ENCODE measurements at places on chromosomes 2 and 18. TPM values are rescaled to one million over a fixed set of nuclear protein-coding genes. Genes with fewer than 3 reads are reported as not detected.

DNA sequence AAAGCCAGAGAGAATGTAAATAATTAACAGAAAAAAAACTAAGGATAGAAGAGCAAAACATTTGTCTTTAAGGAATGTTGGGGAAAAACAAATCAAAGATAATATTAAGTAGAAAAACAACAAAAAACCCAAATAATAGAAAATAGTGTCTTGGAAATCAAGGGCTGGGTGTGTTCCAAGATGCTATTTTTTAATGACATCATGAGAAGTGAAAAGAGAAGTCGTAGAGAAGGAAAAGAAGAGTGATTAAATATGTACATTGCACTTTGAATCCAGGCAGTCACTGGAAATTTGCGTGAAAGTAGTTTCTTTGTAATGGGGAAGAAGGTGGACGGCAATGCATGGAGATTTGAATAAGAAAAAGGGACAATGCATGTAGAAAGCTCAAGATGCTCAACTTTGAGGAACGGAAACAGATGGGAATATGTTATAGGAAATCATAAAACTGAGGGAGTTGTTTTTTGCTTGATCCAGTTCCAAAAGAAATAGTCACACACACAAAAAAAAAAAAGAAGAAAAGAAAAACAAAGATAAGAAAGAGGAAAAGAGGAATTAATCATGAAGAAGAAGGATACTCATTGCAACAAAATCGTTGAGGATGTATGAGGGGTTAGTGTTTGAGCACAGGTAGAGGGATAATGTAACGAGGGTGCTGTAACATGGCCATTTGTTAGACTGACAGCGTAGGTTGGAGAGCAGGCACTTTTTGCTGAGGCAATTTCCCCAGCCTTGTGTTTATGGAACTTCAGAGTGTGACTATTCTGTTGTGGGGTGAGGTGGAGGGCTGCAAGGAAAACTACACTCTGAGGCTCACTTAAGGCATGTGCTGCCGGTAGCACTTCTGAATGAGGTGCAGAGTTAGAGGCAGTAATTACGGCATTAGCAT, 184.1 kb downstream of the CALCRL start:
- no peak for DNase-seq

The SCN7A gene
- 13.0 TPM for total RNA-seq

DNA sequence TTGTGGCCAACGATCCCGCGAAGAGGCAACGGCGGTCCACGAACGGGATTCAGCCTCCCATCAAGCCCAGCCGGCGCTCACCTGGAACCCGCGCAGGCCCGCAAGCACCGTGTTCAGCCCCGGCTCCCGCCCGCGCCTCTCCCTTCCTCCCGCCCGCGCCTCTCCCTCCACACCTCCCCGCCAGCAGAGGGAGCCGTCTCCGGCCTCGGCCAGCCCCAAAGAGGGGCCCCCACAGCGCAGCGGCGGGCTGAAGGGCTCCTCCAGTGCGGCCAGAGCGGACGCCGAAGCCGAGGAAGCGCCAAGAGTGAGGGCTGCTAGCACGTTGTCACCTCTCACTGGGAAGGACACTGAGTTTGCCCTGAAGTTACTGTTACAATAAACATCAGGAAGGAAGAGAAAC, 55.3 kb upstream of the LAPTM4A start:
- no peak for DNase-seq

- DNase-seq = no peak
Observed at GRCh38 chr2:181178823-181179412, 198.5 kb downstream of the UBE2E3 start.

The GPR155 gene
- 10.9 TPM for total RNA-seq

DNA sequence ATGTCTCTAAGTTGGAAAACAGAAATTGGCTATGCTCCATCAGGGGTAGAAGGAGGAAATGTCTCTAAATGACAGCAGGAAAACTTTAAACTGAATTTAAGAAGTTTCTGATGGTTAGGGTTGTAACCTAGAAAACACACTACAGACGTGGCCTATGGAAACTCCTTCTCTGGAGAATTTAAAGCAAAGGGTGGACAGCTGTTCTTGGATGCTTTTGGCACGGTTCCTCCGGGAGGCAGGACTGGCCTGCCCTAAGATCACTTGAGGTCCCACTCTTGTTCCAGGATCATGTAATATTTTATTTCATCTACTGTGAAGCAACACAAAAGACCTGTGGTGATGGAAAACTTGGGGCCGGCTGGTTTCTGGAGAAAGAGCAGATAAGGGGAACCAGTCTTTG, 77.0 kb downstream of the NRP2 start:
- no peak for DNase-seq
